ENCODE measurements at places on chromosomes 13 and 19.

GRCh38 chr19:13843104-13843921 lies 33.6 kb upstream of the NANOS3 start:
- no peak for DNase-seq

DNA sequence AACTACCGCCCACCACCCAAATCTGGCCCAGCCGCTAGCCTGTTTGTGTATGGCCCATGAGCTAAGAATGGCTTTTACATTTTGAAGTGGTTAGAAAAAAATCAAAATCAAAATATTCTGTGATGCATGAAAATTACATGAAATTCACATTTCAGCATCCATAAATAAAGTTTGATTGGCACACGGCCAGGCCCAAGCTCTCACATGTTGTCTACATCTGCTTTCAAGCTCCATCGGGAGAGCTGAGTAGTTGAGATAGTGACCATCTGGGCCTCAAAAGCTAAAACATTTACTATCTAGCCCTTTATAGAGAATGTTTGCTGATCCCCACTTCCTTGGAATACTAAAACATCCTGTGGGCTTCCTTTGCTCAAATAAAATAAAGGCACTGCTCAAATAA lies 14.5 kb downstream of the RFX2 start:
- DNase-seq: no peak

- DNase-seq: peak; percentile 74
Observed at GRCh38 chr19:38949580-38950367, 19.0 kb downstream of the MRPS12 start.

DNA sequence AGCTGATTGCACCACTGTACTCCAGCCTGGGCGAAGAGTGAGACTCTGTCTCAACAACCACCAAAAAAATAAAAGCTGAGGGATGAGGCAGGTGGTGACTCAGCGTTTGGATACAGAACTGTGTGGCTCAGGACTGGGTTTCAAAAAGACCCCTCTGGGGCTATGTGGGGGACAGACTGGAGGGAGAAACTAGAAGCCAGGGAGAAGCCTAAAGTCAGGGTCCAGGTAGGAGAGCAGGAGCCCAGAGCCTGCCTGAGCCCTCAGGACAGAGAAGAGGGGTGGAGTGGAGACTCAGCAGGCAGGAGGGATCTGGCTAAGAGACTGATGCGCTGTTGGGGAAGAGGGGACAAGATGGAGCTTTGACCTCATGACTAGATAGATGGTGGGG lies 1.8 kb upstream of the CD37 start:
- DNase-seq: no peak

GRCh38 chr19:47430041-47430802 lies 10.9 kb upstream of the MEIS3 start:
- no peak for DNase-seq

GRCh38 chr13:110392510-110393240 lies 85.6 kb downstream of the COL4A2 start:
- no peak for DNase-seq

DNA sequence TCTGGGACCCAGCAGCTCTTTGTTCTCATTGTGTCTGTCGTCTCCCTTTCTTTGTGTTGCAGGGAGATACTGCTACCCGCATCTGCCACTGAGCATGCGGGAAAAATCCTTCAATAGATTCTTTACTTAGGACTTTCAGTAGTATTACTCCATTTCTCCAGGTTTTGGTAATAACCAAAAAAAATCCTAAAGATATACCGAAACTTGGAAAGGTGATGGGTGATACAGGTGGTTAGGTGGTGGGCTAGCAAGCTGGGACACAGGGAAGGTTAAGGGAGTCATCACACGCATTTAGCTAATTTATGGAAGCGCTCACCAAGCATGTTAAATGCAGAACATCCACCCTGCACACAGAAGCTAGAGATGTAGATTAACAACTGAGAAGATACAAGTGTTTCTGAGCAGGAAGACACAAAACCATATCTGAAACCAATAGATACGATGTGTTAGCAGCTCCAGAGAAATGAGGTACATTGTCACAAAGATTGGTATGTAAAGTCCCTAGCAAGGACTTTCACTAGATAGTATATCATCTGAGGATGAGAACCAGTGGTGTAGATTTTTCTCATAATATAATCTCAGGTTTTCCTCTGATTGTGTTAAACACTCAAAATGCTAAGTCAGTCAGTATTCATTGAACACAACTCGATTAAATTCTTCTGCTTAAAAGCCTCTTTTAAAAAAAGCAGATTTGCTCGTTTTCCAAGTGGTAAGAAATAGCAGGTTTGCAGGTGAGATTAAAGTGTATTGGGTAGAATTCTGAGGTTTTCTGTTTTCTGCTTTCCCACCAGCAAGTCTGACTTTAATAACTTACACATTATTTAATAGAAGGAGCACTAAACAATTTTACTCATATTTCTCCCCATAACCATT lies 1.2 kb upstream of the SLAIN1 start:
- no peak for DNase-seq

DNA sequence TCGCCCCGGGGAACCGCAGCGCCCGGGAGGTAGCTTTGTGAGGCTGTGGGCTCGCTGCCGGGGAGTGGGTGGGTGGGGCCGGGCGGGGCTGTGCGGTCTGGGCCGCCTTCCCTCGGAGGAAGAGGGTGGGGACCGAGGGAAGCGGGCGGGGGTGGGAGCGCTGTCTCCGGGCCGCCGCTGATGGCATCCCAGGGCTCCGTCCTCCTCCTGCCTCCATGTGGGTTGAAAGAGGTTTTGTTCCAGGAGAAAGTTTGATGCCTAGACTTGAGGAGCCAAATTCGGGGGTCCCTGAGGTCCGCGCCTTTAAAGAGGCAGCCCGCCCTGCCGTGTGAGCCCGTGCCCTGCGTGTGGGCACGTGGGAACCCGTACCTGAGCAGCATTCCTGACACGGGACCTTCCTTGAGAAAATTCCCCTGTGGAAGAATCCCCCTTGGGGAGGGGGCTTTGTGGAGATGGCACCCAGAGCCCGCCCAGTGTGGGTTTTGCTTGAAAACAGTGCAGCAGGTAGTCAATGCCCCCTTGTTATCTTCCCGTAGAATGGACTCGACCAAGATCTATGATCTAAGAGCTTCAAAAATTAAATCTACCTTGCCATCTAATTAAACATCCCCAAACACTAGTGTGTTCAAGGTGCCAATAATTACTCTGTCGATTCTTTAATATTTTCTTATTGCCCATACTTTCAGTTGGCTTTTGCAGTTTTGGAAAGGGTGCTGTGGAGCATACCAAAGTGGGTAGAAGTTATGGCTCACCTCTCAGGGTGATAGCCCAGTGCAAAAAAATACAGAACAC lies 107.8 kb downstream of the RXFP2 start:
- DNase-seq: no peak

DNA sequence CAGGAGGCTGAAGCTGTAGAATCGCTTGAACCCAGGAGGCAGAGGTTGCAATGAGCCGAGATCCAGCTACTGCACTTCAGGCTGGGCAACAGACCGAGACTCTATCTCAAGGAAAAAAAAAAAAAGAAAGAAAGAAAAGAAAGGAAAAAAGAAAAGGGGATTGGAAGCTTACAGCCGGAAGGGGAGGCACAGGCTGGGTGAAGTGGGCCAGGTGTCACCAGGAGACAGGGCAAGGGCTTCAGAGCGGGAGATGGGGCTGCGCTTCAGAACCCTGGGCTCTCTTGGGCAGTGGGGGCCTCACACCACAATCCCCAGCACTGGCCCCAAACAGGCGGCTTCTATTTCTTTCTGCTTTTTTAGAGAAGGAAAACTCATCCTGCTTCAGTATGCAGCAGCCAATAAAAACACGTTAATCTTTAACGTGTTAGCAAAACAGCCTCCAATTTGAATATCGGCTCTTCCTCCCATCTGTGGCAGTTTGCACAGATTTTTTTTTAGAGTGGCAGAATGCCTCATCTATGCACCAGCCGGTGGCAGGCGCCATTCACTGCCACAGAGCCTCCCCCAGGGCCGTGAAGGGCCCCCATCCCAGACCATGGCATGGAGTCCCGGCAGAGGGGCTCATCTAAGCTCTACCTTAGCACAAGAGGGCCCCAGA lies 46.6 kb upstream of the C19orf12 start:
- DNase-seq: no peak

- no peak for DNase-seq
Observed at GRCh38 chr13:74794582-74794981, 660.4 kb upstream of the KLF12 start.

DNA sequence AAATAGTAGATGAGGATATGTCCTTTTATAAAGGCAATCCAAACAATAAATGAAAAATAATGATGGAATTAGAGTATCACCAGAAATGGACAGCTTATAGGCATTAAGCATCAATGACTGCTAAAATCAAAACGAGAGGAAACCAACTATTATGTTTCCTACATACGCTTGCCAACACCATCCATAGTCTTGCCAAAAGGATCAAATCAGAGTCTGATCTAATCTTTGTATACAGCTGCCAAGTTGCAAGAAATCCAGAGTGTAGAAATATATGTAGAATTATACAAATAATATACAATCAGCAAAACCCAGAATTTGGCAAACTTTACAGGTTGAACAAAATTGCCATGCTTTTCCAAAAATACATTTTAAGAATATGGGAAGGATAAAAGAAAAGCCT lies 1661.6 kb downstream of the SLITRK1 start:
- DNase-seq: no peak

DNA sequence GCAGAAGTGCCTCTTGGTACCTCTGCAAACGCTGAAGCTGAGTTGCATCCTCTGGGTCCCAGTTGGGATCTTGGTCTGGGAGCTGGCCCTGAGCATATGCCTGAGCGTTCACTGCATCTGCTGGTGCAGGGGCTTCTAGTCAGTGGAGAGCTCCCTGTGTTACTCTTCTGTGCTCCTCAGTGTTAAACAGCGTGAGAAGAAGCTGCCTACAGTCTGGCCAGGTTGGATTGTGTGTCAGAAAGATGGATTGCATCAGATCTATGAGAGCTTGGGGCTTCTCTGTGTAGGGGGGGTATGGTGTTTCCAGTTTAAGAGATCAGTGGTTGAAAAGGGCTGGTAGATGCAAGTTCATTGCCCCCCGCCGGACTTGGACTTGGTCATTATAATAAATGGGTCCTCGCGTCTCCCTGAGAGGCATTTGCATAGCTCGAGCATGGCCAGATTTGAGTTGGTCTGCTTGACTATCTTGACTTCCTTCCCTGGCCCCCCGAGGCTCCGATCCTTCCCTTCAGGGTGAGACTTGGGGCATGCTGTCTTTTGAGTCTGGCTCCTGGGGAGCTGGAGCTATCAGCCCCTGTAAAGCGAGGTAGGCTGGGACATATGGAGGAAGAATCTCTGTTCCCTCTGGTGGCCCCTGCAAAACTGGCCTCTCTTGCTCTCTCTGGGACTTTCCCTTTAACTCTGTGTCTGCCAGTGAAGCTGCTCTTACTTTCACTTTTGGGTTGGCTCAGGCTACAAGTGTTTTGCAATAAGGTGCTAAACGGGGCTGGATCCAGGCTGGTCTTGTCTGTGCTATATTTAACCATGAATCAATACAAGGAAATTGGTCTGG lies 52.9 kb downstream of the OR10H4 start:
- DNase-seq: no peak

GRCh38 chr19:17325881-17326594 lies 8.6 kb downstream of the ANO8 start:
- no peak for DNase-seq

- no peak for DNase-seq
Observed at GRCh38 chr19:45641274-45642105, 2.3 kb upstream of the EML2 start.

- DNase-seq: no peak
Observed at GRCh38 chr19:9166846-9167245, 11.9 kb upstream of the OR7D2 start.

GRCh38 chr13:68588623-68589022 lies 1358.5 kb upstream of the PCDH9 start:
- DNase-seq: no peak

DNA sequence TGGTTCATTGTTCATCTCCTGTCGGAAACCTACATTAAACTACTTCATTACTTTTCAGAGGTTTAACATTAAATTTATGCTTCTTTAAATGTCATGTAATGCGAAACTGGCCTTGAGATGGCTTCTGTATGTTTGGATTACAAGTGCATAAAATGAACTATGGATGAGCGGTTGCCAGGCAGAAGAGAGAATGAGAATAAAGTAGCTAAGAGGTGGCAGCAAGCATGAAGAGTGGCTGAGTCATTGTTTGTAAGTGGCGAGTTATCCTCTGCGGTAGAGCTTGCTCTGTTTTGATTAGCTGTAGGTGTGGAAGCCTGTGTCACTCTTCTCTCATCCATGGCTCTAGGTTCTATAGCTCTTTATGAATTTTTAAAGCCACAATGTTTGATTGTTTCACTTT lies 1139.6 kb upstream of the PCDH9 start:
- no peak for DNase-seq

GRCh38 chr13:49649963-49650312 lies 21.6 kb downstream of the ARL11 start:
- DNase-seq: no peak

GRCh38 chr19:16608290-16608739 lies 19.7 kb downstream of the MED26 start:
- no peak for DNase-seq

DNA sequence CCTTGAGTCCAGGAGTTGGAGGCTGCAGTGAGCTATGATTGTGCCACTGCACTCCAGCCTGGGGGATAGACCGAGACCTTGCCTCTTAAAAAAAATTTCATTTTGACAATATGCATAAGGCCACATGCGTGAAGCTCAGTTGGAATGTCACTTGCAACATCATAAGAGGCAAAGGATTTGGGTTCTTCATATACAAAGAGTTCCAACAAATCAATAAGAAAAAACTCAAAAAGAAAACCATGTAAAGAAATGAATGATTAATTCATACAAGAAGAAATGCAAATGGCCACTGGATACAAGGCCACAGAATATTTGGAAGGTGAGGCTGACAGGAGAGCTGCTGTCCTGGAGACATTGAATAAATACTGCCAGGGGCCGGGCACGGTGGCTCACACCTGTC lies 9.6 kb upstream of the TCF3 start:
- no peak for DNase-seq

GRCh38 chr13:39263531-39263930 lies 225.3 kb downstream of the NHLRC3 start:
- no peak for DNase-seq

- no peak for DNase-seq
Observed at GRCh38 chr13:41199079-41199478, 4.7 kb upstream of the KBTBD7 start.

GRCh38 chr13:34310539-34310938 lies 492.6 kb downstream of the RFC3 start:
- DNase-seq: no peak

GRCh38 chr13:45341799-45342500 lies 967 bp upstream of the TPT1 start:
- no peak for DNase-seq

- DNase-seq: no peak
Observed at GRCh38 chr19:35249848-35250711, 1.3 kb downstream of the LSR start.

DNA sequence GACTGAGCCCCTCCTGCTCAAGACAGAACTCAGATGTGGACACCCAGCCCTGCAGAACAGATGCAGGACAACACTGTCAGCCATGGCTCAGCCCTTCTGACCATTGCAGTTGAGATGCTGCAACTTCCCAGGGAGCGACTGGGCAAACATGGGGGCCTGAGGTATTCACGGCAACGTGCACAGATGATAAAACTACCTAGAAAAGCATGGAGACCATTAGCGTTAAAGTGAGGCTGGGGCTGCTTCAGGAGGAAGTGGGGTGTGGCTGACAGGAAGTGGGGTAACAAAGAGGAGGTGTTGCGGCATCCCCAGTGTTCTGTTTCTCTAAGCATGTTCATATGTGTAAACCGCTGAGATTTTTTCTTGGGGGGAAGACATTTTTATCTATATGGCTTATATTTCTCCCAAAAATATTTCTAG lies 1.3 kb upstream of the SIGLEC9 start:
- no peak for DNase-seq

- no peak for DNase-seq
Observed at GRCh38 chr13:94946039-94946438, 233.7 kb upstream of the SOX21 start.
